ENCODE measurements at places on chromosomes 2 and 18. TPM values are rescaled to one million over a fixed set of nuclear protein-coding genes. Genes with fewer than 3 reads are reported as not detected.

The BMP10 gene
- polyA plus RNA-seq = not detected

The ZNF532 gene
- polyA plus RNA-seq = 53.8 TPM

The MARCHF4 gene
- 0.04 TPM for polyA plus RNA-seq

The C2orf80 gene
- polyA plus RNA-seq = not detected

The DGKD gene
- polyA plus RNA-seq = 13.3 TPM

The GPR39 gene
- 1.4 TPM for polyA plus RNA-seq

The DLGAP1 gene
- polyA plus RNA-seq = 2.1 TPM

The ELP2 gene
- polyA plus RNA-seq = 47.7 TPM

The NXPH2 gene
- polyA plus RNA-seq = not detected

The QPCT gene
- 11.4 TPM for polyA plus RNA-seq
